Osteoblast (primary cell): ENCODE measurements at places on chromosomes 3 and 15. TPM values are rescaled to one million over a fixed set of nuclear protein-coding genes. Genes with fewer than 3 reads are reported as not detected.

Gene COX17
- 8.0 and 13.3 TPM in 2 replicates for total RNA-seq

Gene ARNT2
- 26.2 and 30.0 TPM in 2 replicates for total RNA-seq

Gene PSTPIP1
- total RNA-seq, result not detected in 2 replicates

Gene RLBP1
- under 0.01 TPM in 2 replicates for total RNA-seq

Gene SENP7
- 11.2 and 11.8 TPM in 2 replicates for total RNA-seq

Gene SLCO2A1
- under 0.01 and 0.36 TPM in 2 replicates for total RNA-seq

Gene OR5H1
- total RNA-seq, result not detected in 2 replicates

Gene NAA80
- 6.5 and 8.0 TPM in 2 replicates for total RNA-seq

Gene FAM240A
- under 0.01 and 0.36 TPM in 2 replicates for total RNA-seq

Gene ST8SIA2
- 0.29 and 0.36 TPM in 2 replicates for total RNA-seq

Gene TGM5
- total RNA-seq, result not detected in 2 replicates

Gene GOLGA8O
- 0.88 and 1.1 TPM in 2 replicates for total RNA-seq

Gene SAMD7
- total RNA-seq, result not detected in 2 replicates

Gene CLDN11
- total RNA-seq, result 33.9 and 50.3 TPM in 2 replicates

Gene HRG
- not detected in 2 replicates for total RNA-seq

Gene SCAANT1
- not detected in 2 replicates for total RNA-seq

Gene NEK10
- 58.6 and 69.8 TPM in 2 replicates for total RNA-seq

Gene CASR
- not detected in 2 replicates for total RNA-seq

Gene LYZL4
- total RNA-seq, result not detected in 2 replicates

Gene DPPA2
- total RNA-seq, result not detected in 2 replicates

Gene AMOTL2
- total RNA-seq, result 205 and 300 TPM in 2 replicates

Gene WNT7A
- total RNA-seq, result not detected in 2 replicates

Gene GOLGA6L10
- total RNA-seq, result 1.4 and 1.5 TPM in 2 replicates

DNA sequence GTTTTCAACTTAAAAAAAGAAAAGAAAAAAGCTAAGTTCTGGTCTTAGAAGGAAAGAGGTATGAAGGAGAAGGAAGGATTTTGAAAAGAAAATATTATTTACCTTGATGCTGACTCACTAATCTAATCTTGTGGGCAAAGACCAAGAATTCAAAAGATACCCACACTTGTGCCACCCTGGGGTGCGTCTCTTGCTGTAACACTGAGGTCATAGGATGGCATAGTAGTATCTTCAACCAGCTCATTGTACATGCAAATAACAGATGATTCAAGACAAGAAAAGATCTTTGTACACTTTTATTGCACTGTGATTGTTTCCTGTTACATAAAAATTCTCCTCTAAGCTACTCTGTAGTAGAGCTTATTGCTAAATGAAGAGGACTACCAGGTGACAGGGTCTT lies 17.3 kb downstream of the PLS1 start:
- DNase-seq, result no peak

- peak; percentile 79 for DNase-seq
Measured at GRCh38 chr3:179321668-179322285, 1.1 kb upstream of the ZNF639 start.

DNA sequence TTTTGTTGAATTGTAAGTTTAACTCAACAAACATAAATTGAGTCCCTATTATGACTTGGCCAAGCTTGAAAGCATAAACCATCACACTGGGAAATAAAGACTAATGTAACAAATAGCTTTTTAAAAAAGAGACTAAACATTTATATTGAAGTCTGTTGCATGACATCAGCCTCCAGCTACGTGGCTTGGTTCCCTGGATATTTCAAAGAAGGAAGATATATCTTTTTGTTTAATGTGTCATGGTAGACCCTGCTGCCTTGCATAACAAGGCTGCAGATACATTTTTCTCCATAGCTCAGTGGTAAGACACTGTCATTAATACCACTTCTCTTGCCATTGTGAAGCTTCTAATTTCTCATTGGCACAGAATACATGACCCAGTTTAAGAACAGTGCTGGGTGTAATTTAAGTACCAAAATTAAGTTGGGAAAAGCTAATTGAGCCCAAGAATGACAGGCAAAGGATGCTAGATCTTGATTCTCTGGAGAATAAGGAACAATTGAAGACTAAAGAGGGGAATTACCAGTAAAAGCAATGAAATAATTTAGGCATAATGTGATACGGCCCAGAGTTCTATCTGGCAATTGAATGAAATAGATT lies 14.0 kb downstream of the RCN2 start:
- no peak for DNase-seq

- DNase-seq, result no peak
Measured at GRCh38 chr3:3066378-3066777, 43.8 kb downstream of the IL5RA start.

GRCh38 chr3:5072100-5072816 lies 49.8 kb upstream of the ARL8B start:
- DNase-seq, result no peak

DNA sequence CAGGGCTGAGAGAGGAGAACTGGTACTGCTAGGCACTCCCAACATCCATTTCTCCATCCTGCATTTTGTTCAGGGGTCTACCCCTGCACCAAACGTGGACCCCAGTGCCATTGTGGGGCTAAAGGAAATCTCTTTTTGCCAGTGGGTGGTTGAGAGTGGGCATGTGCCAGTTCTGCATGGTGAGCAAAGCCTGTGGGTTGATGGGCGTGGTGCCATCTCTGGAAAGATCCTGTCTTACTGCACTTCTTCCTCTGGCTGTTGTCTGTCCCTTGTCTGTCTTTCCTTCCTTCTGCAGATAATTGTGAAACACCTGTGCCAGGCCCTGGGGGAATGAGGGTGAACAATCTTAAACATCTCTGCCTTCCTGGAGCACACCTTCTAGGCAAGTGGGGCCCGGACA lies 1.4 kb upstream of the RARRES1 start:
- DNase-seq, result peak; percentile 80

GRCh38 chr3:16277471-16277870 lies 12.5 kb downstream of the OXNAD1 start:
- DNase-seq, result peak; percentile 25

DNA sequence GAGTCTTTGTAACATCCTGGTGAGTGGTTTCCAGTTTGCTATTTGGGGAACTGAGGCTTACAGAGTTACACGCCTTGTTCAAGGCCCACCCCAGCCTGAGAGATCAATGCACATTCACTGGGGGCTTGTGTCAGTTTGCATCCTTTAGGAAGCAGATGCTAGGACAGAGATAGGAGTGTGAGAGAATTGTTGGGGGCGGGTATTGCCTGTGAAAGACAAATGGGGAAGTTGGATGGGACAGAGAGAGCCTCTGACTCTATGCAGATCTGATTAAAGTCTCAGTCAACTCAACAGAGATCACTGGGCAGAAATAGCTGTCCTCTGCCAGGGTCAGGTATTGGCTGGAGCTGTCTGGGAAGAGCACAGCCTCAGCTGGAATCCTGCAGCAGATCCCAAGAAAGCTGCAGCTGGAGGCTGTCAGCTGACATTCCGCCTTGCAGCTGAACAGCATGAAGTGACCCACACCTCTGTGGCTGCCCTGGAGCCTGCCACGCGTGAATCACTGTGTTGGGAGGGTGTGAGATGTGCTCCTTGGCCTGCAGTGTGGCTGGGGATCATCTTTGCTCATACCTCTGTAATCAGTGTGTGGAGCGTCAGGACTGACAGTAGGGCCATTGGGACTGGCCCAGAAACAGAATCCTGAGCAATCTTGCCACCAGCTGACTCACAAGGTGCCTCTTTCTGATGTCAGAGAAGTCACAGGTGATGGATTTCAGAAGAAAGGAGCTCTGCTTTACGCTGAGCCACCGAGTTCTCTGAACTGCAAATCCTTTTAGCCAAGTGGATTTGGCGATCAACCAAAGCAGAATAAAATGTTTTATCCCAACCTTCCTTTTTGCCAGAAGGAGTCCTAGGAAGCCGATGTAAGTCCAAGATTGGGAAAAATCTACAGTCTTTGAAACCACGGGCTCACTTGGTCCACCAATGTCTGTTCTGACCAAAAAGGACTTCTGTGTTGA lies 284.1 kb upstream of the LRRFIP2 start:
- DNase-seq, result no peak

GRCh38 chr15:49855917-49856637 lies 235.2 kb downstream of the DTWD1 start:
- DNase-seq, result peak; percentile 66

- DNase-seq, result peak; percentile 89
Measured at GRCh38 chr15:82093774-82094211, 48.0 kb upstream of the MEX3B start.

- no peak for DNase-seq
Measured at GRCh38 chr3:136291302-136291701, 41.2 kb downstream of the PCCB start.

GRCh38 chr3:76724706-76725105 lies 315.2 kb upstream of the ROBO2 start:
- DNase-seq, result no peak

DNA sequence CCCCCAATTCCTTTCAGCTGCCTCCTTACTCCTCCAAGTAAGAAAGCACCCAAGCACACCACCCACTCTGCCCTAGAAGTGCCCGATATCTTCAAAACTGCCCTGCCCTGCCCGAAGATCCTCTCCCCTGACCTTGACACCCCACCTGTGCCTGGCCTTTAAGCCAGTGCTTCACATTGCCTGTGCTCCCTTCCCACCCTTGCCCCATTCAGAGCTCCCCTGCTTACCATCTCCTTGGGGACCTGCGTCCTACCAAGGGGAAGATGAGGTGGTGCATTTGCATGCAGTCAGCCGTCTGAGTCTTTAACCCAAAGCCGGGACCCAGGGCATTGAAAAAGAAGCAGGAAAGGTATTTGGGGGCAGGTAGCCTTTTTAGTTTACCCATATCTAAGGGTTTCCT lies 73.5 kb upstream of the SLCO3A1 start:
- no peak for DNase-seq

DNA sequence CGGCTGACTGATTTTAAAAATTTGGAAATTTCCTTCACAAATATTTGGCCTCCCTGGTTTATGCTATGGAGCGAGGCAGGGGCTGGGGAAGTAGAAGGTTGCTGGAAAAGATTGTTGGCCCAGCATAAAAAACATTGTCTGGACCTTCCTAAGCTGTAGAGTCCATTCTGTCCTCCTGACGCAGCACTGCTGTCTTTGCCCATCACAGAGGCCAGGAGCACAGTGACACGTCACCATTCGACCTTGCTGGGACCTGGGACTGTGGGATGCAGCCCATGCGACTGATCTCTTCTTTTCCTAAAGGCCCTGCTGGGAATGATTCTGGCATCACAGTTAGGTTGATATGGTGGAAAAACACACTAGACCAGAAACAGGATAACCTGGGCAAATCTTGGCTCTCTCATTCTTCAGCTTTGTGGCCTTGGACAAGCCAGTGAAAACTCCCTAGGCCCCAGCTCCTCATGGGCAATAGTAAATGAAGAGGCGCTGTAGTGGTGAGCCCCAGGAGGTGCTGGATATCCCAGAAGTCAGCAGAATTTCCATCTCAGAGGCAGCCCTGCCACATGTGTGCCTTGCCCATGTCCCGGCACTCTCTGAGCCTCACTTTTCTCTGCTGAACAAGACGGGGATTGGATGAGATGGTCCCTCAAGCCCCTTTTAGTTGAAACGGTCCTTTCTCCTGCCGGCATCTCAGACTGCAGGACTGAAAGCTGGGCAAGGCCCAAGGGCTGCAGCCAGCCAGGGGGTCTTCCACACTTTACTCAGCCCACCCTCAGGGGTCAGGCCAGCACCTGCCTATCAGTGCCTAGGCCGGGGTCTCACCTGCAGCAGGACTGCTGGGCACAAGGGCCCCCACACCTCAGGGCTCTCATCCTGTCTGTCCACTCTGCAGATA lies 69.6 kb downstream of the SENP2 start:
- DNase-seq, result no peak

DNA sequence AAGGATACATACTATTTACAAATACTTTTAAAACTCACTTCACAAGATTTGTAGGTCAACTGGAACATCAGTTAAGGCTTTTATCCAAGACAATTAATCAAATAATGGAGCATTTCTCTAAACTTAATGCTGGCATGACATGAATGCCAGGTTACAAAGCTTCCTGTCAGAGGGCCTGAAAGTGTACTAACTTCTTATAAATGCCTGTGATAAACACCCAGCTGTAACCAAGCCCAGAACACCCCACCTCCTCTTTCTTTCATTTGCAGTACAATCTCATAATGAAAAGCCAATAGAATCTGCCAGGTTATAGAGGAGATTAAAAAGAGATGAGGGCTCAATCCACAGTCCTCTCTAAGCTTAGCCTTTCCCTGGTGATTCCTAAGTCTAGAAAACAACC lies 214.4 kb downstream of the OSBPL10 start:
- DNase-seq, result no peak

- DNase-seq, result peak; percentile 77
Measured at GRCh38 chr3:113084777-113085176, 94.0 kb downstream of the GTPBP8 start.

GRCh38 chr15:101039461-101039860 lies 120.3 kb downstream of the LRRK1 start:
- DNase-seq, result peak; percentile 8

DNA sequence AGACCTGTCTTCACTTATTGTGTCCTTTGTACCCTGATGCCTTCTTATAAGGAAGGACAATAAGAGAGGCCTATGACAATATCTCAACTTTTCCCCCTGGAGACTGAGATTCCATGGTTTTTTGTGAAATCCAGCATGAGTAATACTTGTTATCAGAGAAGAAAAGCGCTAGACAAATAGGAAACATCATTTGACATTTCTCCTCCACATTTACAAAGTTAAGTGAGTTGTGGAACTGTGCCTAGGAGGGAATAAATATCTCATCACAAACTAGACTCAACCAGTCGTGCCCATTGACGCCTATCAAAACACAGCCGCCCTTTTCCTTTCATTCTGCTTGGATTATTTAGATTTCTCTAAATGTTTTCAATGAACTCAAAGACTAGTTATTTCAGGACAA lies 253.1 kb downstream of the MECOM start:
- no peak for DNase-seq

DNA sequence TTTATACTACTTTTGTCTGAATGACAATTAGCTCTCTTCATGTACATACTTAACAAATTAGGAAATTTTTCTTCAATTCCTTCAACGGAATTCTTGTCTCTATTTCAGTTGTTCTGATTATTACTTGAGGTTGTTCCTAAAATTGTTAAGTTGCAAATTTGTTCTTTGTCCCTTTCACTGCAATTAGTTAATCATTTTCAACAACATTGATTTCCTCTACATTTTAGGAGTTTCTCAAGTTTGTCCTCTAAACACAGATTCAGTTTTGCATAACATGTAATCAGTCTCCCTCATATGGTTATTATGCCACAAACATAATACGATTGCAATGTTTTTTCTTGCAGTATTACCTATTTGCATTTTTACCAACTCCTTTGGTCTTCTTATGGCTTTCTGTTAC lies 283.5 kb downstream of the SV2B start:
- no peak for DNase-seq

DNA sequence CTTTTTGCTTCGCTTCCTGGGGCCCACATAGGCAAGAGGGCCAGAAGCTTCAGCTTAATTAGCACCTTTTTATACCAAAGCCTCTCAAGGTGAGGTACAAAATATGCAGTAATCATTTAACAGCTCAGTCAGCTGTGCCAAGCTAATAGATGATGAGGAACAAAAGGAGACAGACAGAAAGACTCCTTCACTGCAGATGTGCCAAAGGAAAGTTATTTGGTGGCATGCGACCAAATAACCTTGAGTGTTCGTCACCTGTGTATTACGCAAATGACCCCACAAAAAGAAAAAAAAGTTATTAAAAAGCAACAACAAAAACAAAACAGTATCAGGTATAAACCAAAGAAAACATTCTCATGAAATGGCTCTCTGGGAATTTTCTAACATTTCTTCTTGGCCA lies 325.8 kb upstream of the IGF1R start:
- no peak for DNase-seq

GRCh38 chr15:42721916-42722315 lies 15.0 kb downstream of the CDAN1 start:
- DNase-seq, result peak; percentile 73
